ENCODE measurements at places on chromosomes 4 and X.

GRCh38 chr4:81040012-81040659 lies 9.6 kb downstream of the BMP3 start:
- DNase-seq: peak; percentile 39

DNA sequence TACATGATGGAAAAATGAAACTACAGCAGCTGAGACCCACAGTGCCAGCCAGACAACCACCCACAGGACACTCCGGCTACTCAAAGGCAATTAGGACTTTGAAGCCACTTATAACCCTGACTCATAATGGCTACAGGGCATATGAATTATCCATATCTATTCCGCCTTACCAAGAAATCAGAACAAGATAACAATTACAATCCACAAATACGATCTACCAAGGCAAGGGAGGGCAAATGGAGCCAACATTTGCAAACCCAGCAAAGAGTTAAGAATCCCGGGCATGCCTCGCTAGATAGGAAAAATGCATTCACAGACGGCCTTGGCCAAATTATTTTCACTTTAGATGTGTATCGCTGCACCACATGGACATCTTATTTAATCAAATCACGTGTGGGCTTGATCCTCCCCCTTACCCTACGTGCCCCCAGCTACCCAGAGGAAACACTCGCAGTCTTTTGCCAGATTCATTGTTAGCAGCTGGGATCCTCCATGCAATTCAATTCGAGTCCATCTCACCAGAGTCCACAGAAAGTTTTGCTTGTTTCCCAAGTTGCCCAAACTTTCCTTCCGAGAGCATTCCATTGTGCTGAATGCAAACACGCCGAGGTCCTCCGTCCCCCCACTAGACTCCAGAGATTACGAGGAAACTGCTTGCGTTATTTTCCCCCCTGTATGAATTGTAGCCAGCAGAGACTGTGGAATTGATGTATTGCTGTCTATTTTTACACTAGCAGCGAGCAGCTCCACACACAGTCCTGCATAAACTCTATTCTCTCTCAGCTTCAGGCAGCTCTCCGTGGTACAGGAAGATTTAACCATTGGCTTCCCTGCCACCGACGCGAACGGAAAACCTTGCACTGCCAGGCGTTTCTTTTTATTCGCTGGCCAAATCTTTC lies 1.2 kb downstream of the PPARGC1A start:
- peak; percentile 59 for DNase-seq

- DNase-seq: no peak
Observed at GRCh38 chrX:74529311-74529710, 85.1 kb downstream of the RLIM start.

GRCh38 chr4:76998251-76998901 lies 48.8 kb downstream of the SEPTIN11 start:
- DNase-seq: peak; percentile 52

- DNase-seq: no peak
Observed at GRCh38 chr4:177100307-177100706, 209.4 kb upstream of the NEIL3 start.

DNA sequence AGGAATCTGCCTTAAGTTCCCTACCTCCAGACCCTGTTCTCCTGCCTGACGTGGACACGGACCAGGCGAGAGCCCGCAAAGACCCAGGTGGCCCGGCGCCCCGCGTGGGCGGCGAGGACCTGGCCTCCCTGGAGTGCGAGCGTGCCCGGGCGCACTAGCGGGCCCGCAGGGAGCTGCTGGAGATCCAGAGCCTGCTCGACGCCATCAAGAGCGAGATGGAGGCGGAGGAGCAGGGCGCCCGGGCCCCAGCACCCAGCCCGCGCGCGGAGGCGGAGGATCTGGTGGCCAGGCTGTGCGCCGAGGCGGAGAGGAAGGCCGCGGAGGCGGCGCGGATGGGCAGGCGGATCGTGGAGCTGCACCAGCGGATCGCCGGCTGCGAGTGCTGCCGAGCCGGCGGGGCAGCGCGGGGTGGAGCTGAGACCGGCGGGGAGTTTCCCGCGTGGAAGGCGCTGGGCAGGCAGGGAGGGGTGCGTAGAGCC lies 18.2 kb downstream of the MRFAP1 start:
- DNase-seq: no peak

DNA sequence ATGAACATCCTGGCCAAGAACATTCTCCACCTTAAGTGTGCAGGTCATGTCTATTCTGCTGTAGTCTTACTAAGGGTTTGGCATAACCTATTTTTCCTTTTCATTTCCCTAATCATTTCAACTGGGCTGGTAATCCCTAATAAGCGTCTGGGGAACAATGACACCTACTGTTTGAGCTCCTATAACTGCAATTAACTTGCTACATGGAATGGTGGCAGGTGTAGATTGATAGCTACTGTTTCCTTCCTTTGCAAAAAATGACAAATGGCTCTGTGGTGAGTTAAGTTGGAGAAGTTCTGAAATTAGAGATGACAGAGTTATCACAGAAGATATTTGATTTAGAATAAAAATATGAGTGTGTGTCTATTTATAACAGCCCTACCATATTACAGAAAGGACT lies 104.5 kb upstream of the NAP1L5 start:
- no peak for DNase-seq

- DNase-seq: peak; percentile 18
Observed at GRCh38 chrX:85243761-85244449, at the start of the genes SATL1 and ZNF711. Gene SATL1, minus strand, starts transcription at chrX:85243779. Its CDS starts 134,811 bp downstream, at chrX:85108968. Gene ZNF711, plus strand, starts transcription at chrX:85243991. Its CDS starts 3,582 bp downstream, at chrX:85247573.

GRCh38 chr4:161291222-161291621 lies 872.6 kb downstream of the FSTL5 start:
- no peak for DNase-seq

All from fibroblast of mammary gland (primary cell).